Chondrocyte (in vitro differentiated cells): ENCODE measurements at places on chromosomes 3 and 15.

- DNase-seq, result no peak
Observed at GRCh38 chr3:14318646-14319045, 83.8 kb upstream of the SLC6A6 start.

DNA sequence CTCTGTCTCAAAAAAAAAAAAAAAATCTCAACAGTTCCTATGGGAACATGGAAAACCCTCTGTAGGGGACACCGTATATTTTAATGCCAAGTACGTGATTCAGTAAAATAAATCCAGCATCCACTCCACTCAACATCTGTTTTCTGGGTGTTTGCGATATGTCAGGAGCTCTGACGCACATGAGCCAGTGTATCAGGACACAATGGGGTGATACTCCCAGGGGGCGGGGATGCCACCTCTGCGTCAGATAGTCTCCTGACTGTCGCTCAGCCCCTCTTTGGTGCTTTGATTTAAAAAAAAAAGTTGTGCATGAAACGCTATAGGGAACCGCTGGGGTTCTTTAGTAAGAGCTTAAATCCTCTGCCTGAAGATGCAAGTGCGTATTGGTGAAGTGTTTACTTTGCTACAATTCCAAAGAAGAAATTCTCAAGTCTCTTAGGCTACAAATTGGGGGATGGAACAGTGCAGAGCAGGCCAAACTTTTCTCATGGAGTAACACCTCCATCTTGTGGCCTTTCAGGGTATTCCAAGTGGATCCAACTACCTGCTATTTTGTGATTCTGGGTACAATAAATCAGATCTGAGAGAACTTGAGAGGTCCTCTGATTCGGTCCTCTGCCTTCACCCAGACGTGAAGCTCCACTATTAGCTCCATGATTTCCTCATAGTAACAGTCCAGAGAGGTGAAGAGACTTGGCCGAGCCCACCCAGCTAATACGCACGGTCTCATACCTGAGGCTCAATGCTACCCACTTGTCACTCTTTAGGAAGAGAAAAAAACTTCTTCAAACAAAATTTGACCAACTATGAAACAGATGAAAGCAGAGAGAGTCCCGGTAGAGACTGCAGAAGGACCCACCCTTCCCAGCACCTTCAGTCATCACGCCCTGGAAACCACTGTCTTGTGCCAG lies 9.3 kb upstream of the NR2E3 start:
- no peak for DNase-seq

DNA sequence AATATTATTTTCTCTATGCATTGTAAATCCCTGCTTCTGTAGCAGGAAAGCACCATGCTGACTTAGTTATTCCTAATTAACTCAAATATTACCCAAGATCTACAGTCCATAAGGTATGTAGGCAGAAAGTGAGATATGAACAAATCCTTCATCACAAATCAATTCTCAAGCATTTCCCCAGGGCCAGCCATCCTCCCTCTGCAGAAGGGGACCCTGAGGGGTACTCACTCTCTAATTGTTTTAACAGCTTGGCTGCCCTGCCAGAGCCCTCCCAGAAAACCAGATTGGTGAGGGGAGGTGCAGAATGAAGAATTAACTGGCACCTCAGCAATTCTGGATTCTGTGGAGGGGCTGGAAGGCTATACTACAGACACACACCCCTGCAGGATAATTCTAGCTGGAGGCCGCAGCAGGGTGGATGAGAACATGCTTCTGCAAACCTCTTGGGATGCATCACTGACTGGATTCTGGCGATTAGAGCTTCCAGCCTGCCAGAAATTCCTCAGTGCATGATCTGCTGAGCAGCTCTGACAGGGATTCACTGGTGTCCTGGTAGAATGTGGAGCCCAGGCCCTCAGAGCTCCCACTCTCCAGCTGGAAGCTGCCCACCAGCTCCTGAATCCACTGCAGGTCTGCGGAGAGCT lies 88.6 kb upstream of the HERC1 start:
- no peak for DNase-seq

GRCh38 chr15:68154923-68155559 lies 50.1 kb downstream of the CALML4 start:
- DNase-seq, result no peak

GRCh38 chr15:100256101-100256969 lies 85.4 kb downstream of the ADAMTS17 start:
- peak; percentile 12 for DNase-seq

- no peak for DNase-seq
Observed at GRCh38 chr15:82952158-82953081, at the start of gene HOMER2. HOMER2 (minus strand) TSS chr15:82952720; CDS start chr15:82952535, 185 bp downstream.

- no peak for DNase-seq
Observed at GRCh38 chr3:143881095-143881494, 32.8 kb upstream of the SLC9A9 start.

GRCh38 chr15:76994001-76994400 lies 925 bp upstream of the PSTPIP1 start:
- DNase-seq, result peak; percentile 74

GRCh38 chr3:186002884-186003472 lies 65.2 kb upstream of the TRA2B start:
- DNase-seq, result no peak

GRCh38 chr15:41806291-41807181 lies 21.4 kb upstream of the JMJD7 start:
- DNase-seq, result no peak

- no peak for DNase-seq
Observed at GRCh38 chr15:50140098-50140497, 21.1 kb upstream of the ATP8B4 start.

GRCh38 chr3:23864931-23865330 lies 51.9 kb downstream of the NKIRAS1 start:
- DNase-seq, result no peak

GRCh38 chr15:35038626-35039451 lies 46.3 kb downstream of the NANOGP8 start:
- no peak for DNase-seq

DNA sequence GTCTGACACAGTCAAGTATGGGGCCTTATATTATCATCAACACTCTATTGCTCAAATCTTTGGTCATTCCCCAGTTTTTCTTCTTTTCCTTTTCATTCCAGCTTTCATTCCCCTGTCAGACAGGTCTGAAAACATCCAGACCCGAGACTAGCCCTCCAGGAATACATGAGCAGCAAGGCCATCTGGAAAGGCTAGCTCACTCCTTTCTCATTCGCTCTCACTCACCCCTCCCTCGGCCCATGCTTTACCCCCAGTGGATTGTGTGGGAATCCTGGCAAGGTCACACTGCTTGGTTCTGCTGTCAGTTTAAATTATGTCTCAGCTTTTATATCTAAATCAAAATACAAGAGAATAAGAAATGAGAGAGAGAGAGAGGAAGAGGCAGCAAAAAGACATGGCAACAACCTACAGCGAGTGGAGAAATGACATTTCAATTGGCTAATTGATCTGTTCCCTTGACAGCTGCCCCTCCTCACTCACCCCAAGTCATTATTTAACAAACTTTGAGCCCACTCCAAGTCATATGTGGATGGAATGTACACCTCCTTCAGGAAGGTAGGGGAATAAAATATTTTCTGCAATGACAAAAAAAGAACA lies 962.2 kb downstream of the TUSC7 start:
- DNase-seq, result no peak

GRCh38 chr15:71357321-71357732 lies 242.1 kb downstream of the THSD4 start:
- no peak for DNase-seq

DNA sequence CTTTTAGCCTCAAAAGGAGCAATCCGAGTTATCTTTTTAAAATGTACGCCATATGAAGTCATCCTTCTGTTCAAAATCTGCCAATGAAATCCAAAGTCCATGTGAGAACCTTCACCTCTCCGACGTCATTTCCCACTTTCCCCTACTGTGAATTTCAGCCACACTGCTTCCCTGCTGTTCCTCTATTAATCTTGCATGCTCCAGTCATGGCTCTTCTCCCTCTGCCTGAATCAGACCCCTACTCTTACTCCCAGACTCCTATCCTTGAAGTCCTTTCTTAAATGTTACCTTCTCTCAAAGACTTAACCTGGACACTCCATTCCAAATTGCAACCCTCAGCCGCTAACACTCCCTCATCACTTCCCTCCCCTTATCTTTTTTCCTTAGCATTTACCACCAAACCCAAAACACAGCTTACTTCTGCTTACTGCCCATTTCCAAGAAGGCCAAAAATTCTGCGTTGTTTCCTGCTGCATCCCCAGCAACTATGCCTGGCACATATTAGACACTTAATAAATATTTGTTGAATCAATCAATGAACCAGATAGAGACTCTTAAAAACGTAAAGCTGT lies 1.2 kb downstream of the NKIRAS1 start:
- DNase-seq, result no peak

- no peak for DNase-seq
Observed at GRCh38 chr3:194761384-194761783, 75.7 kb downstream of the FAM43A start.

- DNase-seq, result no peak
Observed at GRCh38 chr3:115845986-115846385, 222.7 kb downstream of the GAP43 start.

- DNase-seq, result no peak
Observed at GRCh38 chr15:23897091-23897490, 210.0 kb upstream of the NDN start.

DNA sequence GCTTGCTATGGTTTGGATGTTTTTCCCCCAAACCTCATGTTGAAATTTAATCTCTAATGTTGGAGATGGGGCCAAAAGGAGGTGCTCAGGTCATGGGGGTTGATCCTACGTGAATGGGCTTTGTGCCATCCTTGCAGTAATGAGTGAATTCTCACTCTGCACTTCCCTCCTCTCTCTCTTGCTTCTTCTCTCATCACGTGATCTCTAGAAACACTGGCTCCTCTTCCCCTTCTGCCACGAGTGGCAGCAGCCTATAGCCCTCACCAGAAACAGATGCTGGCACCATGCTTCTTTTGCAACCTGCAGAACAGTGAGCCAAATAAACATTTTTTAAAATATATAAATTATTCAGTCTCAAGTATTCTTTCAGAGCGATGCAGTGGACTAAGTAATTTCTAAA lies 13.3 kb upstream of the PLSCR1 start:
- no peak for DNase-seq

GRCh38 chr15:82993144-82993543 lies 7.1 kb downstream of the RAMAC start:
- no peak for DNase-seq

DNA sequence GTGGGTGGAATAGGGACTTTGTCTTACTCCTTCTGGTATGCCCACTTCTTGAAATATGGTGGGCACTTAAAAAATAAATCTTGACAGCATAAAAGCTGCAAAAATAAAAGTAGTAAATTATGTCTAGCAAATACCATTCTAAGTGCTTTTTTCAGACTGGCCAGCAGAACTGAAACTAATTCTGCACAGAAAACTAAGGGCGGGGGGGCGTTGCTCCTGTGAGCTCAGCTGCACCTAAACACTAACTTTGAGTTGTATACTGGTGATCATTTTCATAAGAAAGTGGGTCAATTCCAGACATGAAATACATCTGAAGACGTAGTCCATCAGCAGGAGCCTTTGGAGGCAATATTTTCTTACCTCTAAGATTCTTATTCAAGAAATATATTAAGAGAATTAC lies 114.8 kb downstream of the WDR76 start:
- no peak for DNase-seq

DNA sequence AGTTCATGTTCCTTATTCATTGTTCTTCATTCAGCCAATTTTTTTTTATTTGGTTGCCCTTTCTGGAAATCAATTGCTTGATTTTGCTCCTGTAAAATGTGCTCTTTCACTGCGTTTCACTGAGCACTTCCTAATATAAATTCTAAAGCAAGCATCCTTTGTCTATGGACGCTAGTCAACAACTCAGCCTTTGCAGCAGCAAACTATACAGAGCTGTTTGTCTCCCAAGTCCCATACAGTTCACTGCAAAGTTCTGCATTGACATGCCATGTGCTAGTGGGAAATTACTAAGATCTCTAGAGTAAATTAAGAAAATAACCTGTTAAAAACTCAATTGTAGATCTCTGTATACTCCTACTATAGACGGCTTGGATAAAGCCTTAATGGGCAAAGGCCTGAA lies 130.1 kb upstream of the BHLHE40 start:
- DNase-seq, result no peak

DNA sequence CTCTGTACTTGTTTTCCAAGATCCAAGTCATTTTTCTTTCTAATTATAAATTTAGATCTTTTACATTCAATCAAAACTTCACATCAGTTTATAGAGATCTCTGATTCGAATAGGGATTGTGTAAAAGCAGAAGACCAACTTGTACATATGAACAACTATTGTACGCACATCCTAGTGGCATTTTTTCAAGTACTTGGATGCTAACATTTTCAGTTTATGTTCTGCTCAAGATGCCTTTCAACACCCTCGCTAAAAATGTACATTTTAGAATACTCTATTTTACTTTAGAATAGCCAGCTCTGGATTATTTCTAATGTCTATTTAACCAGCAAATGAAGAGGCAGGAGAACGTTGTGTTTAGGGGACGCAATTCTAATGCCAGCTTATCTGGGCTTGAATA lies 340.7 kb downstream of the ROBO1 start:
- DNase-seq, result no peak

DNA sequence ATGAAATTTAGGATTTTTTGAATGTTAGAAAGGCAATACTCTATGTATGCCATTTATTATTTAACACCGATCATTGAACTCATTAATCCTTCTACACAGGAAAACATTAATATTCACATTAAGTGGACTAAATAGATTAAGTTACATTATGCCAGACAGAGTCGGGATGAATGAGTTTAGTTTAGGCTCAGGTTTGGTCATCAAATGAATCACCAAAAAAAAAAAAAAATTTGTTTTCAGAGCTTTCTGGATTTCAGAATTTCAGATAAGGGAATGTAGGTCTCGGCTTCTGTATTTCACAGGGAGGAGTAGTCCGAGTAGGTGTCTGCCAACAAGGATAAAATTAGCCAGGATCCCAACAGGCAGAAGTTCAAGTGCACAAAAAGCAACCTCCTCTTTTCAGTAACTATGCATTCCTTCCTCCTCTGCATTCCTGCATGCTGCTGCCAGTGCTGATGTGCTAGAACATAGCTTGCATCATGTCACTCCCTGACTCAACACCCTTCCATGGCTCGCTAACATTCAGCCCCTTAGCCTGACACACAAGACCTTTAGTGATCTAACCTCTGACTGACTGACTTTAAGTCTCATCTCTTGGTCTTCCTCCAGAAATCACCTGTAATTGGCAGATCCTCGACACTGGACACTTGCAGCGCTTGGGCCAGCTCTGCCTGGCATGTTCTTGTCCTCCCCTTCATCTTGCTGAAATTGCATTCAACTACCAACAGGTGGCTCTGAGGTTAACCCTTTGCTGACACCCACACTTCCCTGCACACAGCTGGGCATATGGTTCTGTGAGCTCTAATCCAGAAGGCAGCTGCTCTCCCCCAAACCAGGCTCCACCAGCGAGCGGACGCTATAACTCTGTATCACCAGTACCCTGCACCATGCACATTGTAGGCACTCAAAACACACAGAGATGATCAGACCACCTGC lies 145.4 kb upstream of the PROK2 start:
- no peak for DNase-seq
